Activated CD4-positive, alpha-beta T cell treated with anti-CD3 and anti-CD28 coated beads, Interleukin-2, amount 50 U/mL, for 24 hours (primary cell): ENCODE measurements at places on chromosomes 6 and 20.

DNA sequence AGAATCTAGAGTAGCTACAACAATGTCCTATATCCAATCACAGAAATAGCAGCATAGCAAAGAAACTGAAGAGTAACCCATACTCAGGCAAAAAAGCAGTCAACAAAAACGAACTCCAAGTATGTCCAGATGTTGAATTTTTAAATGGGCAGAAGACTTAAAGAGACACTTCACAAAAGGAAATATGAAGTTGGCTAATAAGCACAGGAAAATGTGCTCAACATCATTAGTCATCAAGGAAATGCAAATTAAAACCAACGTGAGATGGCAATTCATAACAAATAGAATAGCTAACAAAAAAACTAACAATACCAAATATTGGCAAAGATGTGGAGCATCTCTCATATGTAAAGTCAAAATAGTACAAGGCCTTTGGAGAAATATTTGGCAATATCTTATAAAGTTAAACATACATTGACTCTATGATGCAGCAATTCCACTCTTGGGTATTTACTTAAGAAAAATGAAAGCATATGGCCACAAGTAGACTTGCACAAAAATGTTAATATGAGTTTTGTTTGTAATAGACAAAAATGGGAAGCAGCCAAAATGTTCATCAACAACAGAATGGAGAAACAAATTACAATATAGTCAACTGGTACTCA is 37.7 kb downstream of the FRK start:
- DNase-seq = no peak

DNA sequence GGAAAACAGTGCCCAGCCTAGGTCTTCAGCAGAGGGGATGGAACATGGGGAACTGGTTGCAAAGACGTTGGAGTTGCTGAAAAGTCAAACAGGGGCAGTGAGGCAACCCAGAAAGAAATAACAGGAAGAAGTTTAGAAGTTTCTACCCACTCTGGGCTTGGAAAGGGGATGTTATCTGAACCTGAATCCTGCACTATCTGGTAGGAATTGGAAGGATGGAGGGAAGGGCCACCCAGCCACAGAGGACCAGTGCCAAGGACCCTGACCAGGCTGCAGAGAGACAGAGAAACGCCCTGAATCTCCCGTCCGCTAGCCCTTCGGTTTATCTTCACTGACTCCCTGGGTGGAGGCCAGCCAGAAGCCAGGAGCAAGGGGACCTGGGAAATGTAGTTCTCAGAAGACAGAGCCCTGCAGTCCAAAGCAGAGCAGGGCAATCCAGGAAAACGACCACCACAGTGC is 217.3 kb upstream of the RREB1 start:
- DNase-seq = no peak

GRCh38 chr6:75349262-75349984 is 64.8 kb upstream of the TMEM30A start:
- DNase-seq = no peak

DNA sequence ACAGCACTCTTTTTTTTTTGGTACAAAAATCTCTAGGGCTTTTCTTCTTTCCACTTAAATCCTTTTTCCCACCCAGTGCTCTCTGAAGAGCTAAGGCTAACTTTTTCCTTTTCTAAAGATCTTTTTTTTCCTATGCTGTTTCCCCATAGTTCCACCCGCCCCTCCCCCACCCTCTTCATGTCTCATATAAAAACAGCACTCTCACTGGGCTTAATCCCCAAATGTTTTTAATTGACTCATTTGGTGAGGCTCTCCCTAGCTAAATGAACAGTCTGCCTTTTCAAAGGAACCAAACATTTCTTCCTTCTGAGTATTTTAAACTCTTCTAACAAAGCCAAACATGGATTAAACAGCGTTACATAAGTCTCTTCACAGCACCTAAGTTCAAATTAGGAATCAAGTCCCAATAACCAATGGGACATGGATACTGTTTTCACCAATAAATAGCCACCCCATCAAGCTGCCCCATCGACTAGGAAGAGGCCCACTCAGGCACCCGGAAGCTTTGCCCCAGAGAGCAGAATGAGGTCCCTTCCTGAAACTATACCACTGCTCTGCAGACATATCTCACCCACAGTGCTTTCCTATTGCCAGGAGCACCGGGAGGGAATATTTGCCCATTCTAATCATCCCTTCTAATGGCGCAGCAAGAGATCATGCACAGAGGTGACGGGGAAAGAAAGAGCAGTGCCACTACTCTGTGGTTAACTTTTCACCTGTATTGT is 63.7 kb downstream of the ATXN1 start:
- DNase-seq = no peak

GRCh38 chr20:58480551-58481336 is 34.5 kb downstream of the APCDD1L start:
- no peak for DNase-seq

DNA sequence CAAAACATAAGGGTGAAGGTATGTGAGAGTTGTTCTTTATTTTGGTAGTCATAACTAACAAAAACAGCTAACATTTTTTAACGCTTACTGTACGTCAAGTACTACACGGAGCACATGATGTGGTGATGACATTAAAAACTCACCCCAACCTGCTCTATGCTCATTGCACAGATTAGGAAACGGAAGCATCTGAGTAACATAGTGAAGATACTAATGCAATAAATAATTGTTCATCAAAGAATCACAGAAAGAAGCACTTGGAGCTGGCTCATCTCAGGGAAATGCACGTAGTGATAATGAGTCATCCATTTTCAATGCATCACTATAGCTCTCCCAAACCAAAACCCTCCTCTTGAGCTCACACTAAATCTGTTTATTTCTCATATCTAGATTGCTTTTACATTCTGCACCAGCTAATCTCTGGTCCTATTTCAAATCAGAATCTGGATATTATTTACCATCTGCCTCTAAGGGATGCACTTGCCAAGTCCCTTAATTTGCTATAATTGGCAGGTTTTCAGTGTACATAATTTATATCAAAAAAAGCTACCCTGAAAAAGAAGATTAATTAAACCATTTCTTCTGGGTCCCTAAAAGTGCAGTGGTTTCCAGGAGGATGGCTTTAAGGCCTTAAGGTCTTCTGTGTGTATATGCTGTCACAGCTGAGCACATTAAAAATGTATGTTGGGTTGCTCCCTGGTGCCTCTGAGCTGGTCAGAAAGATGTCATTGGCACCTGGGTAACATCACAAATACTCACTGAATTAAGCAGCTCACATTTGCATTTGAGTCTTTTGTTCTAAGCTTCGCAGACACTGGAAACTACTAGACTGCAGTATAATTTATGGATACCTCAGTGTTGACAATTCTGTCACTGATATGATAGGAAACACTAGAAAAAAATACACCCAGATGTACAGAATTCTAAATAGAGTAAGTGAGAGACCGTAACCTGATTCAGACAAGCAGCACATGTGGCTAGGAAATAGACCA is 677.4 kb upstream of the CITED2 start:
- no peak for DNase-seq

GRCh38 chr6:16912756-16913155 is 151.5 kb upstream of the ATXN1 start:
- no peak for DNase-seq
